ENCODE measurements at places on chromosomes 2 and 18.

GRCh38 chr2:212892193-212892592, 259.2 kb downstream of the IKZF2 start:
- H3K4me3 ChIP-seq: no peak overlapping the region
- DNase-seq: peak; percentile 71
- H3K36me3 ChIP-seq: no peaks in the 10 kb centered on the region
- H3K27me3 ChIP-seq: no peaks in the 10 kb centered on the region
- H3K27ac ChIP-seq: no peak overlapping the region

- H3K36me3 ChIP-seq: no peaks in the 10 kb centered on the region
- no peaks in the 10 kb centered on the region for H3K27me3 ChIP-seq
- H3K4me3 ChIP-seq: no peak overlapping the region
- no peak for DNase-seq
- H3K27ac ChIP-seq: no peak overlapping the region
These were observed 14.3 kb upstream of the TNFAIP6 start for GRCh38 chr2:151343073-151343472.

GRCh38 chr2:69742322-69742952, 503 bp downstream of the ANXA4 start:
- H3K27me3 ChIP-seq: peaks cover 23% of the 10 kb centered on the region
- no peaks in the 10 kb centered on the region for H3K36me3 ChIP-seq
- H3K27ac ChIP-seq: no peak overlapping the region

DNA sequence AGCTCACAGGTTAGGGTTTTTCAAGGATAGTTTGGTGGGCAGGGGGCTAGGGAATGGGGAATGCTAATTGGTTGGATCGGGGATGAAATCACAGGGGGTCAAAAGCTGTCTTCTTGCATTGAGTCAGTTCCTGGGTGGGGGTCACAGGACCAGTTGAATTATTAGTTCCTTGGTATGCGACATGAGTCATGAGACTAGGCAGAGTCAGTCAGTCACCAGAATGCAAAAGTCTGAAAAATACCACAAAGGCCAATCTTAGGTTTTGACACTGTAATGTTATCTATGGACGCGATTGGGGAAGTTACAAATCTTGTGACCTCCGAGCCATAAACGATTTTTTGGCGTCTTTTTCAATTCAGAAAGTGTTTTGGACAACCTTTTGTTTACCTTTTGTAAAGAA, 101.2 kb downstream of the ZNF519 start:
- no peak overlapping the region for H3K4me3 ChIP-seq
- H3K27ac ChIP-seq: no peak overlapping the region
- H3K27me3 ChIP-seq: no peaks in the 10 kb centered on the region
- peaks cover 10% of the 10 kb centered on the region for H3K4me1 ChIP-seq
- no peak for DNase-seq

DNA sequence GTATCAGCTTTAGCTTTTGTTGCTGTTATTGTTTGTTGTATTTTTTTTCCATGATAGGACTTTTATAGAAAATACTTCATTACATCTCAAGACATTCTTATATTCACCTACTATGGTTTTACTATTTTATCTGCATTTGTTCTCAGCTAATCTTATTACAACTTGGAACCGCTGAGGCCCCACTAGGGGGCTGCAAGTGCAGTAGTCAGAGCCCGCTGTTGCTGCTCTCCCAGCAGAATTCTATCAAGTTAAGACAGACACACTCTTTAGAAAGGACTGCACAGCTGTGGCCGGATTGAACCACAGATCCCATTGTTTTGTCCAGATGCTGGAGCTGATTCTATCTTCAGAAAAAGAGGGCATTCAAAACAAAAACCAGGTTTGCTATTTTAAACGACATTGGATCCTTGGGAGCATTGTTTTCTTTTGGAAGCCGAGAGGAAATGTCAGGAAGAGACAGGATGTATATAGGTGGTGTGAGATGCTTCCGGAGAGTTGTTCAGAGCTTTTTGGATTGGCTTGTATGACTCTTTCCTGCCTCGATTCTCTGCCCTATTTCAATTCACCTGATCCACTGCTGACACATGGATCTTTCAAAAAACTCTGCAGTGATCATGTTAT, 105.7 kb upstream of the GAREM1 start:
- H3K4me1 ChIP-seq: no peaks in the 10 kb centered on the region
- no peak overlapping the region for H3K4me3 ChIP-seq
- DNase-seq: peak; percentile 65
- no peak overlapping the region for H3K27ac ChIP-seq

GRCh38 chr18:55688030-55688429, 100.0 kb upstream of the TCF4 start:
- no peak overlapping the region for H3K4me3 ChIP-seq
- no peaks in the 10 kb centered on the region for H3K36me3 ChIP-seq
- no peak for DNase-seq
- no peak overlapping the region for H3K27ac ChIP-seq

DNA sequence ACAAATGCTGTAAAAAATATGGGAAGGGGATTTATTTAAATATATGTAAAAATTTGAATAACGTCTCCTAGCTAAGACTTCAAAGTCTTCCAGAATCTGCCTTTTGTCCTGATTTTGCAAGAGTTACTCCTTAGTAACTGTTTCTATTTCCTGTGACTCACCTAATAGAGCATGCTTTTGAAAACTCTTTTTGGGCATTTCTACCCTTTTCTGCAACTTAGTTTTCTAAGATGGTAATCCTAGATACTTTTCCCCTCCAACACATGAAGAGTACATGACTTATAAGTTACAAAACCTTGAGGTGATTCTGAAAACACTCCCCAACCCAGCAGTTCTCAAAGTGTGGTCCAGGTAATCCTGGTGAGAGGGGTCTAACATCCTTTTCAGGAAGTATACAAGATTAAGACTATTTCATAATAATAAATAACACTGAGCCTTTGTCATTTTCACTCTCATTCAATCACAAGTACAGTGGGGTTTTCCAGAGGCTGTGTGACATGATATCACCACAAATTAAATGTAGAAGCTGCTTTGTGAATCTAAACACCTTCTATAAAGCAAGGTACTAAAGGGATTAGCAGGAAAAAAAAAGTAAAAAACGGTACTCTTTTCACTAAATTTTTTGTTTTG, 31.9 kb downstream of the PPP4R3B start:
- H3K4me1 ChIP-seq: no peaks in the 10 kb centered on the region
- H3K36me3 ChIP-seq: peaks cover 3% of the 10 kb centered on the region
- no peak for DNase-seq
- H3K27me3 ChIP-seq: no peaks in the 10 kb centered on the region

DNA sequence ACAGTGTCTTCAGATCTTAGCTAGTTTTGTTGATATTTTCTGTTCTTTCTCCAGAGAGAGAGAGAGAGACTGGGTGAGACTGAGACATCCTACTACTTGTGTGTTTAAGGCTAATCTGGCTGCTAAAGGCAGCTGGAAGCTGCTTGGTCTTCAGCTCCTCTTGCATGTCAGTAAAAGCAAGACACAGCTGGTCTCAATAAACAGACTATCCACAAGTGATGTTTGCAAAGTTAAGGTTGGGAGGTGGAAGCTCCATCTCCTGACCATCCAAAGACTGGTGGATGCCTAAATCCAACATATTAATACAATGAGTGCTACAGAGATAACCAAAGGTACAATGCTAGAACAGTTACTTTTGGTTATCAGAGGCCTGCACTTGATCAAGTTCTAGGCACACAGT, 17.8 kb downstream of the ERFE start:
- H3K27me3 ChIP-seq: no peaks in the 10 kb centered on the region
- no peak for DNase-seq
- no peaks in the 10 kb centered on the region for H3K4me1 ChIP-seq
- peaks cover 29% of the 10 kb centered on the region for H3K36me3 ChIP-seq
- H3K27ac ChIP-seq: no peak overlapping the region

DNA sequence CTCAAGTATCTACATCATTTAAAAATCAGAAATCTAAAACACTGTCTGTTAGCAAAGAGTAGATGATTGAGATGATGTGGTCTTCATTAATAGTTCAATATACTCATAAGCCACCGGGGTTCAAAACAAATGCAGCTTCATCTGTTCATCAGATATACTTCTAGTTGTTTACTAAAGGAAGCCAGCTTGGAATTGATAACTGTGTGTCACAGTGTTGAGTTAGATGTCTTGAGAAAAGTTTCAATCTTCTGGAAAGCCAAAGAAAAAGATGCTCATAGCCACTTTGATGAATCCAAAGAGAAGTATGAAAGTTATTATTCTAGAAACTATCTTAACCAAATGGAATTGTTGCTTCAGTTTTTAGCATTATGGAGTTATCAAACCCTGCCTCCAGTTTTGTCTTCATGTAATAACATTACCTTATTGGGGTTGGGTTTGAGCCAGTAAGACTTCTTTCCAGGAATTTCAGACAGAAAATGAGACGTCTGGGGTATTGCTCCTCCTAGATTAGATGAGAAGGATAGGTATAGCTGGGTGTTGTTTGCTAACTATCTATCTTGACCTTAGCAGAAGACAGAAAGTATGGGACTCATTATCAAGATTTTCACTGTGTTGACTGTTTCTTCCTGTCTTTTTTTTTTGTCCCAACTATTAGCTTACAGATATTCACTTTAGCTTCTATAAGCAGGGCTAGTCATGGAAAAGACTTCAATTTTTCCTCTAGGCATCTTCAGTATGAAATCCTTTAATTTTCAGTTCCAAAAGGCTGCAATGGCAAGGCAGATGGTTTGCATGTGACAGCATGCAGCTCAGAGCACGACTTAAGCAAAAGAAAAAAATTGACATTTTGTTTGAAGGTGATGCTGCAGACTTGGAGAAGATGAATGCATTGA, 66.5 kb downstream of the LNPK start:
- H3K27me3 ChIP-seq: no peaks in the 10 kb centered on the region
- no peak overlapping the region for H3K27ac ChIP-seq
- H3K4me3 ChIP-seq: no peak overlapping the region
- no peaks in the 10 kb centered on the region for H3K4me1 ChIP-seq
- DNase-seq: no peak

DNA sequence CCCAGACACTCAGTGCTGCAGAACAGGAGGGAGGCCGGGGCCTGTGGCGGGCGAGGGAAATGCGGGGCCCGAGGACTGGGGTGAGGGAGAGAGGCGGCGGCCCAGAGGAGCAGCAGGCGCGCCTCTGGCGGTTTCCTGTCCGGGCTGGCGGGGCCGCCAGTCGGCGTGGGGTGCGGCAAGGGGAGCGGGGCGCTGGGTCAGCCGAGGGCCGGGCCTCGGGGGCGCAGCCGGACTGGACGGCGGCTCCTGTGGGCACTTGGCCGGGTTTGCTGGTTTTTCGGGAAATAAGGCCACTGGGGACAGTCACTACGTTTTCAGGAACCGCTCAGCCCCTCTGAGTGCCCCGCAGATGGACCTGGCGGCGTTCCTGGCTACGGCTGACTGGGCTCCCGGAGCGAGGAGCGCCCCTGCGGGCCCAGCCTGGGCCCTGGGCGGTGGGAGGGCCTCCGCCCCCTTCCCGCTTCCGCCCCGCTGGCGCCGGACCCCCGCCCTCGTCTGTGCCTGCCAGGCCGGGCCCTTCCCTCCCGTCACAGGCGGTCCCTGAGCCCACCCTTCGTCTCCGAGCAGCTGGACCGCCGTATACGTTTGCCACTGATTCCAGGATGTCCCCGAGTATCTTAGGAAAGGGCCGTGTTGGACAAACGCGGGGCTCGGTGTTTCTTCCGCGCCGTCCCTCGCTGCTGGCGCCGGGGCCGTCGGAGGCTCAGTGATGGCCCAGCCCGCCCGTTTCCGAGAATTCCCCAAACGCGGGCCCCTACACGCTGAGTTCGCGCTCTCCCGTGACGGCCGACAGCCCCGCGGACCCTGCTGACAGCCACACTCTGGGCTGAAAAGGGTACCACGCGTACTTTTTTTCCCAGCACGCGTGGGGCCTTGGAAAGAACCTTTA, 84.6 kb downstream of the FAM210A start:
- peak; percentile 72 for DNase-seq
- H3K36me3 ChIP-seq: no peaks in the 10 kb centered on the region

DNA sequence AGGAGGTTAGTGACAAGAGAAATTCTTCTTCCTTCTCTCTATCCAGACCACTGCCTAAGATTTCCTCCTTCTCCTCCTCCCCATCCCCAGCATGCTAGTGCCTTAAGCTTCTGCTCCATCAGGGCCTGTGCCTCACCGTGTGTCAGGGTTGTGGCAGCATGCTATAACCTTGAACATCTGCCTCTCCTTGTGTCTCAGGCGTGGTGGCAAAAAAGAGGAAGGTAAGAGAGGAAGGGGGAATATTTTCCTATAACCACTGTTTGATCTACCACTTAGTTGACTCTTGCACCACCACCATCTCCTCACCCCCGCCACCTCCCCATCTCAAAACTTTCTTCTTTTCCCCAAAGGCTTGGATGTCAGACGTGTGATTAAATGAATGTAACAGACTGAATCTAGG, 38.3 kb upstream of the PEX13 start:
- H3K4me3 ChIP-seq: no peak overlapping the region
- H3K27me3 ChIP-seq: no peaks in the 10 kb centered on the region
- H3K4me1 ChIP-seq: no peaks in the 10 kb centered on the region
- no peak overlapping the region for H3K27ac ChIP-seq
- H3K36me3 ChIP-seq: no peaks in the 10 kb centered on the region

GRCh38 chr2:215793747-215794595, 219.4 kb downstream of the MREG start:
- no peaks in the 10 kb centered on the region for H3K36me3 ChIP-seq
- H3K27ac ChIP-seq: no peak overlapping the region
- no peak overlapping the region for H3K4me3 ChIP-seq

DNA sequence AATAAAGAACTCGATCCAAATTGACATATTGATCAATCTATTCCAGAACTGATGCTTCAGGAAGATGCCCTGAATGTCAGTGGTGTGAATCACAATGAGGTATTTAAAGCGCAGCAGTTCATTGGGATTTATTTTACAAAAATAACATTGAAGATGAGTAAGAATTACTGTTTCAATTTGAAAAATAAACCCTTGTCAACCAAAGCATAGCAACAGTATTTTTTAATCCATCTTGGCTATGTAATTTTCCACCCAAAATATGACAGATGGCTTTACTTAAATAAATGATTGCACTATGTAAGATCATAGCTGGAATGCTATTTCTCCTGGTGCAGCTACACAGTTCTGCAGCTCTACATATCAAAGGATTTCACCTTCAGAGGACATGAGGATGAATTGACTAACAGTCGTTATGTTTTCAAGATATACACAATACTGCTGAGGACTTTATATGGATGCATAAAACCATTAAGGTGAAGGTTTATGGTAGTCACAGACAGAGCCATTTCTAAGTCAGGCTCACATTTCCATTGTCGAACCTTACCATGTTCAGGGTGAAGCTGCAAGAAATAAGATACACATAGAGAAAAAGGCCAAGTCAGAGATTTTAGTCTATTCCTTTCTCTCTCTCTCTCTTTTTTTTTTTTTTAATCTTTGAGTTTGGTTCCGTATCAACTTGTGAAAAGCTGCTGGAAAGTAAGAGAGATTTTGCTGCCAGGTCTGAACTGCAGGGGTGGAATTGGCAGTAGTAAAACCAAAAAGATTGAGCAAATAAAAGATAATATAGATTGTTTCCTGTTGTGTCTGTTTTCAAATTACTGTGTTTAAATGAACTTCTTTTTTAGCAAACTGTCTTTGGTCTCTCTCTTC, 398.0 kb upstream of the CDH20 start:
- H3K27me3 ChIP-seq: no peaks in the 10 kb centered on the region
- H3K27ac ChIP-seq: no peak overlapping the region
- no peak overlapping the region for H3K4me3 ChIP-seq
- no peaks in the 10 kb centered on the region for H3K36me3 ChIP-seq
- no peak for DNase-seq

- H3K4me1 ChIP-seq: peaks cover 20% of the 10 kb centered on the region
- H3K27ac ChIP-seq: no peak overlapping the region
- no peak for DNase-seq
- H3K4me3 ChIP-seq: no peak overlapping the region
- no peaks in the 10 kb centered on the region for H3K27me3 ChIP-seq
These were observed 135.3 kb downstream of the PXDN start for GRCh38 chr2:1609040-1609439.

- H3K4me1 ChIP-seq: peaks cover 17% of the 10 kb centered on the region
- H3K4me3 ChIP-seq: no peak overlapping the region
- H3K27me3 ChIP-seq: no peaks in the 10 kb centered on the region
- no peak for DNase-seq
These were observed 55.1 kb upstream of the CWC22 start for GRCh38 chr2:180062178-180062577.
